Suppressor macrophage treated with lipopolysaccharide for 4 hours (primary cell): ENCODE measurements at places on chromosomes 7 and 10.
A peak's percentile ranks its signal among the peaks of the same experiment; 100 is the strongest.

GRCh38 chr10:98885378-98885777 is 350.3 kb downstream of the HPSE2 start:
- DNase-seq: no peak

GRCh38 chr10:53314876-53315275 is 542.3 kb upstream of the MBL2 start:
- DNase-seq: no peak

- DNase-seq: no peak
These were observed 14.1 kb downstream of the PTN start for GRCh38 chr7:137329411-137329810.

- peak; percentile 80 for DNase-seq
These were observed 30.2 kb upstream of the ANKRD2 start for GRCh38 chr10:97542169-97543024.

DNA sequence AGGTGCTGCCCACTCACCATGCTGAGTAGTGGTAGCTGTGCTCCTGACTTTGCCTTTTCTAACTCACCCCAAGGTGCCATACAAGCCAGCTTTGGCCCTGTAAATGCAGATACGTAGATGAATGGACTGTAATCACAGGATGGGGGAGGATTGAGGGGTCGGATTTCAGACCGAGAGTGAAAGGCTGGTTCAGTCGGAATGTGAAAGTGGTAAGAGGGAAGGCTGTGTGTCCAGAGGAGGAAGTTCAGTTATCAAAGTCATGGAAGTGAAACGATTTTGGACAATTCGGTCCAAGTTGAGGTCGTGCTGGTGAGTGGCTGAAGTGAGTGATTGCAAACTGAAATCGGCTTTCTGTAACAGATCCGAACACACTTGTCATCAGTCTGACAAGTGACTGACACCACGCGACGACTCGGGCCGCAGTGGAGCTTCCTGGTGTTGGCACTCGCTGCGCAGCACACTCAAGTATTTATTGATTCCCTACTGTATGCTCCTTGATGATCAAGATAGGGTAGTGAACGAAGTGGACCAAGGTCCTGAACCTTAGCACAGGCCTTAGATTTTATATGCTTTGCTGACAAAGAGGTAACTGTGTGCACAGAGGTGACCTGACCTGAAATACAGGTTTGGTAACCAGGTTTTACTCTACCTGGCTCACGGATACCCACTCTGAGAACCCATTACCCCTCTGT is 10.5 kb downstream of the ZNF282 start:
- no peak for DNase-seq

GRCh38 chr10:30737931-30738391 is 108.4 kb upstream of the LYZL2 start:
- DNase-seq: no peak

DNA sequence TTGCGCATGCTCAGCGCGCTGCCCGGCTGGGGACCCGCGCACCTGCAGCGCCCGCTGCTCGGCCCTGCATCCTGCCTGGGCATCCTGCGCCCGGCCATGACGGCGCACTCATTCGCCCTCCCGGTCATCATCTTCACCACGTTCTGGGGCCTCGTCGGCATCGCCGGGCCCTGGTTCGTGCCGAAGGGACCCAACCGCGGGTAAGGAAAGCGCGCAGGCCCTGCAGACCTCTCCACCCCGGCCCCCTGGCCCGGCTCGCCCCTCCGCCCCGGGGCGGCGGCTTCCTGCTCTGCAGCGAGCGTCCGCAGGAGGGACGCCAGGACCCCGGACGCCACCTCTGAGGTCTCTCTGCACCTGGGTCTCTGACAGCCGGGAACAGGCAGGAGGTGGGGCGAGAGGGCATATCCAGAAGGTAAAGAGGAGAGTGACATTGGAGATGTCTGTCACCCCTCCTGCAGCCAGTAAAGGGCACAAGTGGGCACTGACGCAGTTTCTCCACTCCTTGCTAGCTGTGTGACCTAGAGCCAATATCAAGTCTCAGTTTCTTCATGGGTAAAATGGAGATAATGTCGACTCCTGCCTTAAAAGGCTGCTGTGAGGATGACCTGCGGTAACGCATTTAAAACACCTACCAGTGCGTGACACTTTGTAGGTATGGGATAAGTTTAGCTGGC is 338 bp downstream of the ATP6V0E2 start:
- no peak for DNase-seq

DNA sequence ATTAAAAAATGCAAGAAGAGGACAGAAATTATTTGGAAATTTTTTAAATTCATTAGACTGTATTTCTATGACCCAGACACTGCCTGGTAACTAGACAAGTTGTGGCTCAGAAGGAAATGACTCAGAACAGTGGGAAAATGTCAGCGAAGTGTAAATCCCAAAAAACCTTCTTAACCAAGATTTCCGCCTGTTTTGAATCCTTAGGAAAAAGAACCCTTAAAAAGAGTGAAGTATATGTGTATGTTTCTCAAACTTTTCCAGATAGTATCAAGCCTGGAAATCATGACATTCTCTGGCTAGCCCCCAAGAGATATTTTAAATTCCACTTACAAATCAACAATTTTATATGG is 42.7 kb upstream of the PLXNA4 start:
- DNase-seq: no peak

DNA sequence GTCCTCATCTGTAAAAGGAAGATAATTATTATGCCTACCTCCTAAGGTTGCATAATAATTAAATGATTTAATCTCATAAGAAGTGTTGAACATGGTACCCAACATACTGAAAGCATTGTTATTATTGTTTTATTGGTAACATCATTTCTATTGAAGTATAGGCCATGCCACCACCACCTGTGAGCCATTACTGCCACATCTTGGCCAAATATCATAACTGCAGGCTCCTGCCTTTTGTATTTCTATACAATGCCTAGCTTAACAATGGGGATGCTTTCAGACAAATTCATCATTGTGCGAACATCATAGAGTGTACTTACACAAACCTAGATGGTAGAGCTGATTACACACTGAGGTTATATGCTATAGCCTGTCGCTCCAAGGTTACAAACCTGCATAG is 61.1 kb upstream of the NPSR1 start:
- no peak for DNase-seq

- no peak for DNase-seq
These were observed 94.9 kb downstream of the OAT start for GRCh38 chr10:124323806-124324205.

DNA sequence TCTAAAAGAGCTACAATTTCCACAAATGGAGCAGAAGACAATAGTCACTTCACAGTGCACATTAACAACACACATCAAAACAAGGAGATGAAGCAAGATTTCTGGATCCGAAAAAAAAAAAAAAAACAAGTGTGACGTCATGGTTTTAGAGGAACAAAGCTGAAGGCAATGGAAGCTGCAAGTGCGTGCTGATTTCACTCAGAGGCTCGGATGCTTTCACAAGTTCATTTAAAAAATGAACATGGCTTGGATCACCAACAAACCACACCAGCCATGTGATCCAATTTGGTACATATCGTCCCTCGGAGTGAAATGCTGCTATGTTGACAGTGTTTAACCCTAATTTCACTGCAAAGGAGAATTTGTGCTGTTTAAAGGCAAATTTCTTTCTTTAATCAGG is 337.0 kb upstream of the PRKCQ start:
- peak; percentile 86 for DNase-seq

DNA sequence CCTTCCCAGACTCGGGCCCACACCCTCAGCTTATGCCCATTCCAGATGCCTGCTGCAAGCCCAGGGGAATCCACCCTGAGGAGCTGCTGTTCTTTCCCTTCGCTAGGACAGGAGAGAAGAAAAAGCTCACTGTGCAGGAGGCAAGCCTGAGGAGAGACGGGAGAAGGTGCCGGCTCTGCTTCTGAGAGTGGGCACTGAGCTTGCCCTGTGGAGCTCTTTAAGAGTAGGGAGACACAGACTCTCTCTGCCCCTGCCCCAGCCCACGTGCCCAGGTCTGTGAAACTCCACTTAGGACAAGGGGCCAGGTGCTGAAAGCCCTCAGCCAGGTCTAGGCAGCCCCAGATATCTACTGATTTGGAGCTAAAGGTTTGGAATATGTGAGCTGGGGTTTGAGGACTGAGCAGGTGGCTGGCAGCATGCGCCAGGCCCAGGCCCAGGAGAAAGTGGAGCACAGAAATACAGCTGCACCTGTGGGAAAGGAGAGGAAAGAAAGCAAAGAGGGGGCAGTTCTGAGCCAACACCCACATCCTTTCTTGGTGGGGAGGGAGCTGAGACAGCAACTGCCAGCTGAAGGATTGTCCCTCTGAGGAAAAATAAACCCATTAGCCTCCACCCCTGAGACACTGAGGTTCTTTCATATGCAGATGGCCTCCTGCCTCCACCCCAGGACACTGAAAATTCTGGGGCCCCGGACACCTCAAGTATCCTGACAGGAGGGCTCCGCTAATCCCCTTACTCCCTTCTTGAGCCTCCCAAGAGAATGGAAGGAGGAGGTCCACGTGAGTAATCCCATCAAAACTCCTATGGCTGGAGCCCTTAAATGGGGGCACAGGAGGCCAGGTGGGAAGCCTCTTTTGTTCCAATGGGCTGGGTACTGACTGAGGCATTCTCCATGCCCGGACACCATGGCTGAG is 7.3 kb downstream of the POLL start:
- DNase-seq: no peak

GRCh38 chr7:126605056-126605455 is 647.7 kb downstream of the GRM8 start:
- no peak for DNase-seq
